ENCODE measurements at places on chromosomes 1 and 21.

- ATAC-seq: no peak
Observed at GRCh38 chr1:58981392-58981791, 197.5 kb upstream of the JUN start.

- ATAC-seq: no peak
Observed at GRCh38 chr21:27721675-27722074, 754.8 kb upstream of the ADAMTS5 start.

DNA sequence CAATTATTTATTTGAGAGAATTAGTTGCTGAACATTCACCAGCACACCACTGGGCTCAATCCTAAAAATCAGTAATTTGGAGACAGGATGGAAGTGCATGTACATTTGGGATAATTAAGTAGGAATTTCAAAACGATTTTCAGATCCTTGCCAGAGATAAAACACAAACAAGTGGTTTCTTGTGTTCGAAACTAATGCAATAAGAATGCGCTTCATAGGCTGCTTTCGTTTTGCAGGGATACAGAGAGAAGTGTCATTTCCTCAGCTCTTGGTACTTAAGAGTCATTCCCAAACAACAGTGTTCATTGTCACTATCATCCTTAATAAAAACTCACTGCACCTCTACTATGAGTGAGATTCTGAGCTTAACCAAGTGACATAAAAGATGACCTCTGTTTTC lies 20.6 kb upstream of the USP24 start:
- ATAC-seq: no peak

DNA sequence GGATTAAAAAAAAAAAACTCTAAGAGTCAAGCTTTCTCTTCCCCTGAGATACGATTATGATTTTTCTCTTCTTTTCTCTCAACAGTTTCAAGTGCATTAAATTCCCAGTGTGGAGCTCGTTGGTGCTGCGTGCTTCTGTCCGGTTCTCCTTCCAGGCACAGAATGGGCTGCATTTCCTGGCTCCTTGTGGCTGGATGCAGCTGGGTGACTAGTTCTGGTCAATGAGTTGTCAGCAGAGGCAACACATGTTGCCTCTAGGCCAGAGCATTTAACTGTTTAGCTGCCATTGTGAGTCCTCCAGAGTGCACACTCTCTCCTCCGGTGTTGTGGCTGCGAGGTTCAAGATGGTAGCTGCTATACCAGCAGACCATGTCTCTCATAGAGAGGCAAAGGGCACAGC lies 312.9 kb downstream of the RRAGC start:
- ATAC-seq: no peak

- no peak for ATAC-seq
Observed at GRCh38 chr1:157363660-157364140, 188.6 kb downstream of the FCRL5 start.

GRCh38 chr1:56491441-56491840 lies 87.9 kb downstream of the PLPP3 start:
- ATAC-seq: peak; percentile 83

DNA sequence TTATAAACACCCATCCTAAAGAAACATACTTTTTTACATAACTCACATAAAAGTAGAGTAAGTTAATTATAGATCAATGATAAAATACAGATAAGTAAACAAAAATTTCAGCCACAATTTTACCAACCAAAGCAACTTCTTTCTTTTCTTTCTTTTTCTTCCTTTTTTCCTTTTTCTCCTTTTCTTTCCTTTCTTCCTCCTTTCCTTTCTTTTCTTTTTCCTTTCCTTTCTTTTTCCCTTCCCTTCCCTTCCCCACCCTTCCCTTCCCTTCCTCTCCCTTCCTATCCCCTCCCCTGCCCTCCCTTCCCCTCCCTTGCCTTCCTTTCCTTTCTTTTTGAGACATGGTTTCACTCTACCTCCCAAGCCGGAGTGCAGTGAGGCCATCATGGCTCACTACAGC lies 56.5 kb upstream of the C1orf53 start:
- no peak for ATAC-seq

- ATAC-seq: no peak
Observed at GRCh38 chr1:16922885-16923431, 1.2 kb downstream of the CROCC start.

DNA sequence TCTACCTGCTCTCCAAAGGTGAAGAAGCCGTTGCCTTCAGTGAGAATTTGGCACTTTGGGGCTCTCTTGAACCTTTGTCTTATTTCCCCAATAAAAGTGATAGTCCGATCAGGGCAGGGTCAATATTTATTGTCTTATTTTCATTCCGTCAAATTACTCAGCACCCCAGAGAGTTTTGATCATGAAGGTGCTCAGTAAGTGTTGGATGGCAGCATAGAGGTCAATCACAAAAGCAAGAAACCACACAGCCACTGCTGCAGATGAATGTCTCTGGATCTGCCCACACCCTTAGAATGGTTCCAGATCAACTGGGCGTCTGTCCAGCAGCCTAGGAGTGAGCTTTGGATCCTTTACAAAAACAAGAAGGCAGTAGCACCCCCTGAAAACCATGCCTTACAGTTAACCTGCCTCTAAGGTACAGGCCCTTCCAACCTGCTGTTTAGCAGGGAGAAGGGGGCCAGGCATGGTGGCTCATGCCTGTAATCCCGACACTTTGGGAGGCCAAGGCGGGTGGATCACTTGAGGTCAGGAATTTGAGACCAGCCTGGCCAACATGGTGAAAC lies 97.3 kb downstream of the PSMG1 start:
- no peak for ATAC-seq

GRCh38 chr1:10793129-10793651 lies 3.3 kb downstream of the CASZ1 start:
- ATAC-seq: no peak

GRCh38 chr1:4396551-4396950 lies 257.9 kb upstream of the AJAP1 start:
- no peak for ATAC-seq

DNA sequence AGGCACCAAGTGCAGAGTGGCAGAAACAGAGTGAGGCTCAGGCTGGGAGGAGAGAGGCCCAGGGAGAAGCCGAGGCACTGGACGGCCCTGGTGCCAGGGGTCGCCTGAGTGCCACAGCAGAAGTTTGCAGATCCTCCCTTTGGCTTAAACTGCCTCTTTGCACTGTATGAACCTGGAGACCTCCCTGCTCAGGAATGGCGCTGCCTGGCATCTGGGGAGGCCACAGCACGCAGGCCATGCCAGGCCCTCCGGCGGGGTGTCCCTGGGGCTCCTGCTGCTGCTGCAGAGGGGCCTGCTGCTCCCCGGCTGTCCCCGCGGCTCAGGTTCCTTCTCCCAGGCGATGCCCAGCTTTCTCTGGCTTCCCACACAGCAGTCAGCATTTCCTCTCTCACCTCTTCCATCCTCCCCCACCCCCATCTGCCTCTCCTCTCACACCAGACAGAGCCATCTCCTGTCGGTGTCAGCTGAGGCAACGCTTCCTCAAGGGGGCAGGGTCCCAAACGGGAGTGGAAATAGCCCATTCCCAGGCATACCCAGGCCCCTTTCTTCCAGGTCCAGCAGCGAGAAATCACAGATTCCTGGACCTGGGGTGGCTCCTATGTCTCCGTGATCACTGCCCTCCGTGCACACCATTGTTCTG lies 35.2 kb downstream of the SYT6 start:
- no peak for ATAC-seq

DNA sequence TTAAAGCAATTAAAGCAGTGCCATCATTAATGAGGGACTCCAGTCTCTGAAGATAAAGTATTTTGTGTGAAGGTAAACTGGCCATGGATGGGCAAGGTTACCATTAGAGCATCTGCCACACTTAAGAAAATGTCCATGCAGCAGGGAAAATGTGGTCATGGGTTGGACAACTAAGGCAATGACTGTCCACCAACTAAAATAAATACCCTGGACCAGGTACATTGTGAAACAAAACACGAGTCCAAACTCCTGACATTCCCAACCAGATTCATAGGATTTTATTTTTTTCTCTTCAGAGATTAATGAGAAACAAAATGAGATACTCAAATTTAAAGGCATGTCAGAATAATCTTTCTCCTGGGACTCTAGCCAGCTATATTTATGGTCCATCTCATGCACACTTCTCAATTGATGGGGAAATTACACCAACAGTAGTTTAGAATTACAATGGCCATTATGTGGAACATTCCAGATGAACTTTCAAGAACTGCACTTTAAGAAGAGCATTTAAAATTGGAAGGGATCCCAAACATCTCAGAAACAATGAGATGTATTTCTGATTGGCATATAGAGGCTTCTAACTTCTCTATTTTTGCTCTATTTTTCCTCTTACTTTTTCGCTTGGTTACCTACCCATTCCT lies 8.1 kb downstream of the GBP7 start:
- no peak for ATAC-seq

DNA sequence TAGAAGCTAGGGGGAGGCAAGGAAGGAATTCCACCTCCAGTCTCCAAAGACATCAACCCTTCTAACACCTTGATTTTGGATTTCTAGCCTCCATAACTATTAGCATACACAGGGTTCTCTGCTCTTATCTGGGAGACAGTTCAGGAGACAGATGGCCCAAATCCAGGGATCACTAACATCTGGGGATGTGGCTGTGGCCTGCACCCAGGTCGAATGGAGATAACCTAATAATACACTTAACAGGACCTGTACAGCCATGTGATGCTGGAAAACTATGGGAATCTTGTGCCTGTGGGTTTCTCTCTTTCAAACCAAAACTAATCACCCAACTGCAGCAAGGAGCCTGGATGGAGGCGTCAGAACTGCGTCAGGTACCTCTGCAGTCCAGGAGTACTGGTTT lies 47.6 kb downstream of the KIAA0319L start:
- no peak for ATAC-seq

DNA sequence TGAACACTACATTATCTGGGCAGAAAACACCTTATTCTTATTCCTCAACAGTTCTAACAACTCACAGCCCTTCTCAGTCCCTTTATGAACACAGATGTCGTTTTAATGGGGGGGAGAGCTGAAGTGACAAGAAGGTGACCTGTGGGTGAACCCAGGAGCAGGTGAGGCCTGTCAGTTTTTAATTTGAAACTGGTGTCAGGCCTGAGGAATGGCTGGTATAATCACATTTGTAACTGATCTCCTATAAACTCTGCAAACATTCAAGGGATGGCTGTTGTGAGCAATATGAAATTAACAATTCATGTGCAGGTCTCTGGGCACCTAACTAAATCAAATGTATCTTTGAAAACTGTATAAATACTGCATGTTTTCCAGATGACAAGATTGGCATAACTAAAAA lies 362.1 kb upstream of the NR5A2 start:
- ATAC-seq: no peak
